ENCODE measurements at places on chromosomes 11 and 22.

DNA sequence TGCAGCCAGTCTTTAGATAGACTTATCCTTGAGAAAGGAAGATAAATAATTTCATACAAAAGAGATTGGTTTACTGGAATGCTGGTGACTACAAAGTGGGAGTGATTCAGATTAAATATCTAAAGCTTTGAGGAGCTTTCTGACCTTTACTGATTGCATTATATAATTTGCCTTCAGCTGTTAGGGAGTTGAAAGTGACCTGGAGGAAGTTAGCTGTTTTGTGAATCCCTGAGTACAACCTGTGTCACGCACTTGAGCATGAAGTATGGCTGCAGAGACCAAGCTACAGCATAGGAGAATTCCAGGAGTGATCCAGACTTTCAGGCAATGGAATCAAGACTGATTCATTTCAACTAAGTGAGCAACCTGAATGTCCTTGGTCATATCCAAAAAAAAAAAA is 1848.3 kb upstream of the RAG2 start:
- DNase-seq: no peak

DNA sequence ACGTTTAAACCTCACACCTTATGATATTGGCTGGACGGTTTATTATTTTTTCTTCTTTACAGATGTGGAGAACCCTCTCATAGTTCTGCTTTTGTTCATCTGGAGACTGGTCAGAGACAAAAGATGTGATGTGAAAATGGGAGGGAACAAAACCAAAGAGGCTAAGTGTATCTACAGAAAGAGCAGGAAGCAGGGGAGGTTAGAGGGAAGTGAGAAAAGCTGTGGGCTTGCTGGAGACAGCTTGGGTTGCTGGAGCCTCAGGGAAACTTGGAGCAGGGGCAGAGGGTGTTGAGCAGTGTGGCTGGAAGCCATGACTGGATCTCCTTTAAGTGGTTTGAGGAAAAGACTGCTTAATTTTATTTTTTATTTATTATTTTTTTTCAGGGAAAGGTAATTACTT is 79.0 kb upstream of the SNX19 start:
- no peak for DNase-seq

GRCh38 chr11:11284481-11284880 is 68.6 kb downstream of the CSNK2A3 start:
- no peak for DNase-seq

GRCh38 chr22:25566898-25567235 is 2.4 kb downstream of the GRK3 start:
- DNase-seq: no peak

GRCh38 chr11:58928107-58928499 is 11.2 kb upstream of the GLYATL1 start:
- DNase-seq: no peak
